AG10803 (cell line): ENCODE measurements at places on chromosomes 5 and 9.

DNA sequence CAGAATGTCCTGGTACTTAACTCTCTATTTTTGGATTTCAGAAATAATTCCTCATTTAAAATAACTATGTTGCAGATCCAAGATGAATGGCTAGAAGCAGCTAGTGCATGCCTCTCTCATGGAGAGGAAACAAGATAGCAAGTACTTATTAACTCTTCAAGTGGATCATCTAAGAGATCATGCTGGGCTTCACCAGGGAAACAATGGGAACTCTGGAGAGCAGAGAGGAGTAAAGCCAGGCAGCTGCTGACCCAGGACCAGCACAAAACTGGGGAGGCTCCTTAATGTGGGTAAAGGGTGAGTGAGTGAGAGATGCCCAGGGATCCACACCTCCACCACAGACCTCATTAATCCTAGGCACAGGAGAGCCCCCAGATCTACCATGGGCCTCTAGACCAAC is 897.8 kb upstream of the ACO1 start:
- no peak for DNase-seq

DNA sequence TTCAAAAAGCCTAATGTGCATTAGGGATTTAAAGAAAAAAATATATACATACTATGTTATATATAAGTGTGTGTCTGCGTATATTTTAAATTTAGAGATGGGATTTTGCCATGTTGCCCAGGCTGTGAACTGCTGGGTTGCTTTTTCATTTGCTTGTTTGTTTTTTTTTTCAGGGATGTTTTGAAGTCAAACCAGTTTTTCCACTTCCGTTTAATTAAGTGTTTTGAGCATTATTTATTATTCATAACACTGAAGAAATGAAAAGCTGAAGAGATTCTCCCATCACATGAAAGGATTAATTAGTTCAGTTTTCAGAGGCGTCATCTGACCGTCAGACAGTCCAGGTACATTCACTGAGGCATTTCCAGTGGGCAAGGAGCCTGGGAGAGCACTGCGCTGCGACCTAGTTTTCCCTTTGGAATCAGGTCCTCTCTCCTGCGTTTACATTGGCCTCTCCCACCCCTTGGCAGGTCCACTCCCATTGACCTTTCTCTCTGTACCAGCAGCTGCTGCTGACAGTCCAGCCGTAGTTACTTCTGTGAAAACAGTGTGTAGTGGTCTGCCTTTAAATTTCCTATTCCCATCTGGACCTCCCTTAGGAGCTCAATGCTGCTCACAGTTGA is 26.0 kb downstream of the ARRDC3 start:
- DNase-seq = no peak

GRCh38 chr5:61790678-61791077 is 458.6 kb downstream of the ZSWIM6 start:
- no peak for DNase-seq

GRCh38 chr5:19751326-19751725 is 236.7 kb downstream of the CDH18 start:
- DNase-seq = no peak

DNA sequence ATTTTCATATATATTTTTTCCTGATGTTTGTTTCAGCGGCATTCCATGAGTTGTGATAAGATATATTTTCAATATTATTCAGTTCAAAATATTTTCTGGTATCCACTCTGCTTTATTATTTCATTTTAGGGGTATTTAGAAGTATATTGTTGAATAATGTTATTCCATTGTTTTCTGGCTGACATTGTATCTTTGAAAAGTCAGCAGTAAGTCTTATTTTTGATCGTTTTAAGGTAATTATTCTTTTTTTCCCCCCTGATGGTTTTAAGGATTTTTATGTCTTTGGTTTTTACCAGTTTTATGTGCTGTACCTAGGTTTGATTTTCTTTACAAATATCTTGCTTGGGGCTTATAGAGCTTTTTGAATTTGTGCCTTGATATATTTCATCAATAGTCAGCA is 6.6 kb upstream of the GLRA1 start:
- no peak for DNase-seq

DNA sequence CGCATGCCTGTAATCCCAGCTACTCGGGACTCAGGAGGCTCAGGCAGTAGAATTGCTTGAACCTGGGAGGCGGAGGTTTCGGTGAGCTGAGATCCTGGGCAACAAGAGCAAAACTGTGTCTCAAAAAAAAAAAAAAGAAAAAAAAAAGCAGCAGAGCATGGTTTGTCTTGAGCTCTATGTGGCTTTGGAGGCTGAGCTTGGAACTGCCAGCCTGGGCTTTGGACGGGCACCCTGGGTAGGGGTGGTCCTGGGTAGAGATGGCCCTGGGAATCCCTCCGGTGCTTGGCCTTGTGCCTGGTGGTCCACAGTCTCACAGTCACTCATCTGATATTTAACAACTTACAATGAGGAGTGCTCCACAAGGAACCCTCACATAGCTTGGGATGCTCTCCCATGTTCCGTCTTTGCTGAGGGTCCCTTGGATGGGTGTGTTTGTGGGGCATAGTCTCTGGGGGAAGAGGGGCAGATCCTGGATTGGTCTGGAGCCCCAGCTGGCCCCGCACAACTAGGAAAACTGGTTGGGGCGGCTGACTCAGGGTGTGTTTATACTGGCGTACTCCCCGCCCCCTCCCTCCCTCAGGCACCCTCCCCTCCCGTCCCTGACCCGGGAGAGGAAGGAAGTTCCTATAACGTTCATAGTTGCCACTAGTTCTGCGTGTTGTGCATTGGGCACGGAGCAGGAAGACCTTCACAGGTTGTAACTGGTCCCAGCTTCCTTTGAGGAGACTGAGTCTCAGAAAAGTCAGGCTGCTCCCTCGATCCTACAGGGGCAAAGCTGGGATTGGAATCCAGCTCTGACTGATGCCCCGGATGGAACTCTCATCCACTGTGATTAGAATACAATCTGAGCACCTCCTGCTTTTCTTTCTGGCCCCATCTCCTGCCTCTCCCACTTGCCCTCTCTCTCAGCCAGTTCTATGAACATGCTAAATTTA is 11.2 kb downstream of the IER5L start:
- DNase-seq = peak; percentile 71

DNA sequence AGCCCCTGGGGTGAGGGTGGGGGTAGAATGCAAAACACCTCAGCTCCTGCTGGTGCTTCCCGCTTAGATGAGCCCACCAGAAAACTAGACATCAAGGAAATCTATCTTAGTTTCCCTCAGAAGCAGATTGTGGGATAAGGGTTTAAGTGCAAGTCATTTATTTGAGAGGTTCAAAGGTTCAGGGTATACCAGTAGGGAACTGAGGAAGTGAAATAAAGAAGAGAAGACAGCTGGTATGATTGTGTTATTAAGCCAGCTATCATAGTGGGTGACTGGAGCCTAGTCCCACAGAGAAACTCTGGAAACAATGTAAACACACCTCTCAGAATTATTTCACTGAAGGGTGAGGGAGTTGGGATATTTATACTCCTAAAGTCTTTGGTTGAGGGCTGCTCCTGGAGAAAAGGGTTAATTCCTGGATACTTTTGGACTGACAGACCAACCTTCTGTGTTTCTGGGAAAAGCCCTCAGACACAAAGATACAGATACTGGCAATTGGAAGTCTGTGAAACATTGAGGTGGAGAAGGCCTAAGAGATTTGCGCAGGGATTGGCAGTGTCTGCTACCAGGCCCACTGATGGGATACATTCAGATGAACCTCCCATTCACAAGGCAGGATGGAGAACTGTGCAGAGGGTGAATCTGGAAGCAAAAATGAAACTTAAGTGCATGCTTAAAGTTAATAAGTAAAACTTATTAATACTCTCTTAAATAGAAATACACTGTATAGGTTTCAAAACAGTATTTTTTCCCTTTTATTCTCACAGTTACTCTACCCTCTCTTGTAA is 6.4 kb upstream of the DCTN4 start:
- no peak for DNase-seq

GRCh38 chr5:79547982-79548381 is 34.0 kb upstream of the HOMER1 start:
- no peak for DNase-seq

GRCh38 chr5:22899341-22899740 is 46.2 kb upstream of the CDH12 start:
- no peak for DNase-seq

GRCh38 chr5:77065256-77065655 is 21.8 kb downstream of the ZBED3 start:
- DNase-seq = no peak

GRCh38 chr9:6055216-6055615 is 39.8 kb upstream of the RANBP6 start:
- DNase-seq = peak; percentile 95

DNA sequence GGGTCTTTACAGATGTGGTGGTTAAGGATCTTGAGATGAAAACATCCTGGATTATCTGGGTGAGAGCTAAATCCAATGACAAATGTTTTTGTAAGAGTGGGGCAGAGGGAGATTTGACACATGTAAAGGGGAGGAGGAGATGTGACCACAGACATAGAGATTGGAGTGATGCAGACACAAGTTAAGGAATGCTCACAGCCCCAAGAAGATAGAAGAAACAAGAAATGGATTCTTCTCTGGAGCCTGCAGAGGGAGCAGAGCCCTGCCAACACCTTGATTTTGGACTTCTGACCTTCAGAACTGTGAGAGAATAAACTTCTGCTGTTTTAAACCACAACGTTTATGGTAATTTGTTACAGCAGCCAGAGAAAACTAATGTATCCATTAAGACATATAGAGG is 21.7 kb downstream of the ITGA2 start:
- no peak for DNase-seq

GRCh38 chr5:68661237-68661636 is 432.6 kb upstream of the SLC30A5 start:
- DNase-seq = peak; percentile 26

- peak; percentile 50 for DNase-seq
These were observed 32.7 kb upstream of the DNAH5 start for GRCh38 chr5:13976867-13977830.

- DNase-seq = no peak
These were observed 115.7 kb downstream of the MAN2A1 start for GRCh38 chr5:109805472-109805871.

GRCh38 chr5:157198277-157198986 is 17.8 kb downstream of the ITK start:
- no peak for DNase-seq

GRCh38 chr9:16030528-16031185 is 477.8 kb downstream of the CCDC171 start:
- DNase-seq = peak; percentile 92

DNA sequence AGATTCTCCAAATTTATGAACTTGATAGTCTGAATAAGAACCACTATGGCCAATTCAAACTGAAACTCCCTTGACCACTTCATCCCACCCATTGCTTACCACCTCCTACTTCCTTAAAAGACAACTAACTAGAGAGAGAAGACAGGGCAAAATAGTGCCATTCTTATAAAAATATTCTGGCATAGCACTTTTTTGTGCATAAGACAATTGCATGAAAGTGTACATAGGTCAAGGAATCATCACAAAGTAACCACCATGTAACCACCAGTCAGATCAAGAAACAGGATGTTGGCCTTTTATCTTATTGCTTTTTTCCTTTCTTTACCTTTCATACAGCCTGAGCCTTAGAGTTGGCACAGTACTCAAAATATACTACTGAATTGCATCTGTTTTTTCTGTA is 8.1 kb upstream of the ARSB start:
- no peak for DNase-seq

DNA sequence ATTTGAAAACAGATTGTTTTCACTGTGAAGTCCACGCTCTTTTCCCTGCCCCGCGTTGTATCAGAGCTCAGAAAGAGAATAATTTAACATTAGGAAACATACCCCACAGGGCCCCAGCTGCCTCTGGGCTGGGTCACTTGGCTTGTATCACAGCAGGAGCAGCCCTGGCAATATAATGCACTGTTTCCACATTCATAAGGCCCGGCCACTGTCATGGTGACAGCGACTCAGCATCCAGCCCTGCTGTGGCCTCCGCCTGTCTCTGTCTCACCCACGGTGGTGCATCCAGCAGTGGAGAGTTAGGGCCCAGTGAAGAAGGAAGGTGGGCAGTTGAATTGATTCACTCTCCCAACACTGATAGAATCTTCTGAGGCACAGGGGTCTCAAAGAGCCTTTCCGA is 188.9 kb downstream of the NSG2 start:
- DNase-seq = no peak

- DNase-seq = no peak
These were observed 133.3 kb upstream of the SMARCA2 start for GRCh38 chr9:1881708-1882295.

DNA sequence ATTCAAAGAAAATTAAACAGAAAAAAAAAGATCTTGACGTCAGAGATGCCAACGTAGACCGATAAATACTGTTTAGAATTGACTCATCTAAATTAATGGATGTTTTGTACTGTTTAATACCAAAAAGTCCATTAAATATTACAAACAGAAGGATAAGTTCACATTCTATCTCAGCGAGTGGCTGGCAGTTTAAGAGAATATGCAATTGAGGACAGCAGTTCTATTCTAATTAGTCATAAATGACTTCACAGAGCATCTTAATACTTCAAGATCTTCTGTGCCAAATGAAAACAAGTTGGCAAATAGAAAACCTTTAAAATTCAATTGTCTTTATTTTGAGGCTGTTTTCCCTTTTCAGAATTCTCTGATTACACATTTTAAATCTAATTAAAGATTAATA is 326.6 kb upstream of the NREP start:
- DNase-seq = no peak

DNA sequence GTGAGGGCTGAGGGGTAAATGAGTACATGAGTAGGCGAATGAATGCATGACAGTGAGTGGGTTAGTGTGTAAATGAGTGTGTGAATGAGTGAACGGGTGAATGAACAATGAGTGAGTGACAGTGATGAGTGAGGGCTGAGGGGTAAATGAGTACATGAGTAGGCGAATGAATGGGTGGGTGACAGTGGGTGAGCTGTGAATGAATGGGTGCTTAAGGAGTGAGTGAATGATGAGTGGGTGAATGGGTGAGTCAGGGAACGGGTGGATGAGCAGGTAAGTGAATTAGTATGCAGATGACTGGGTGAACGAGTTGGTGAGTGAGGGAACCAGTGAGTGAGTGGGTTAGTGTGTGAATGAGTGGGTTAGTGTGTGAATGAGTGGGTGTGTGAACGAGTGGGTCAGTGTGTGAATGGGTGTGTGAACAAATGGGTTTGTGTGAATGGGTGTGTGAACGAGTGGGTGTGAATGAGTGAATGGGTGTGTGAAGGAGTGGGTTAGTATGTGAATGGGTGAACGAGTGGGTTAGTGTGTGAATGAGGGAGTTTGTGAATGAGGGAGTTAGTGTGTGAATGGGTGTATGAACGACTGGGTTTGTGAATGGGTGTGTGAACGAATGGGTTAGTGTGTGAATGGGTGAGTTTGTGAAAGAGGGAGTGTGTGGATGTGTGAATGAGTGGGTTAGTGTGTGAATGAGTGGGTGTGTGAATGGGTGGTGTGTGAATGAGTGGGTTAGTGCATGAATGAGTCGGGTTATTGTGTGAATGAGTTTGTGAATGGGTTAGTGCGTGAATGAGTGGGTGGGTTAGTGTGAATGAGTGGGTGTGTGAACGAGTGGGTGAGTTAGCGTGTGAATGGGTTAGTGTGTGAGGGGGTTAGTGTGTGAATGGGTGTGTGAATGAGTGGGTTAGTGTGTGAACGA is 32.9 kb downstream of the NKD2 start:
- DNase-seq = no peak

- DNase-seq = peak; percentile 44
These were observed 88.7 kb upstream of the FAM169A start for GRCh38 chr5:74954919-74955318.
